ENCODE measurements at places on chromosomes 1 and 21.

DNA sequence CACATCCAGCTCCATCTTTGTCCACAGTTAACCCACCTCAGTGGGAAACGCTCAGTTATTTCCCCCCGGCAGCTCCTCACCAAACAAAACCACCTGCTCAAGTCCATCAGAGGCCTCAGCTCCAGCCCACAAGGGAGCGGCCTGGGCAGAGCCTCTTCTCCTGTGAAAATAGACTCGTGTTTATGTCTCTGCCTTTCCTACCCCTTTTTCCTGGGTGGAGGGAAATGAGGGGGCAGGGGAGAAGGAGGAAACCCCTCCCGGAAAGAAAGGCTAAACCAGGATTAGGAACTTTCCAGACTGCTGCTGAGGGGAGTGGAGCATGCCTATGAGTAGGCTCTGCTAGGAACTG lies 81.6 kb downstream of the PAX7 start:
- no peak for DNase-seq

DNA sequence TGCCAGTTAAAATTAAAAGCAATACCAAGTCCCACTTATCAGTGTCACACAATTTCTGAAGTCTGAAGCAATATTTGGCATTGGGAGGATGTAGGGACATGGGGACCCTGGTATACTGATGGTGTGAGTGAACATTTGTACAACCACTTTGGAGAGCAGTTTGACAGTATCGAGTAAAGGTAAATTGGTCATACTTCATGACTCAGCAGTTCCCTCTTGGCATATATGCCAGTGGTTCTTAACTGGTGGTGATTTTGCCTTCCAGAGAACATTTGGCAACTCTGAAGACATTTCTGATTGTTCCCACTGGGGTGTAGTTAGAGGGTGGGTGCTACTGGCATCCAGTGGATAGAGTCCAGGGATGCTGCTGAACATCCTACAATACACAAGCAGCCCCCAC lies 19.7 kb downstream of the FMOD start:
- no peak for DNase-seq

- DNase-seq = no peak
Measured at GRCh38 chr21:45383615-45384201, 21.3 kb upstream of the COL18A1 start.

DNA sequence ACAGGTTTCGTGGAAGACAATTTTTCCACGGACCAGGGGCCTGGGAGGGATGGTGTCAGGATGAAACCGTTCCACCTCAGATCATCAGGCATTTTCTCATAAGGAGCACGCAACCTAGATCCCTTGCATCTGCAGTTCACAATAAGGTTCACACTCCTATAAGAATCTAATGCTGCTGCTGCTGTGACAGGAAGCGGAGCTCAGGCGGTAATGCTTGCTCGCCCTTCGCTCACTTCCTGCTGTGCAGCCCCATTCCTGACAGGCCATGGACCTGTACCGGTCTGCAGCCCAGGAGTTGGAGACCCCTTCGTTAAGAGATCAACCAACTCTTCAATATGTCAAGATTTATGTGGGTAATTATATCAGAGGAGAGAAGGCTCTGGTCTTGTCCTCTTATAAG lies 3.3 kb upstream of the DHX9 start:
- no peak for DNase-seq

DNA sequence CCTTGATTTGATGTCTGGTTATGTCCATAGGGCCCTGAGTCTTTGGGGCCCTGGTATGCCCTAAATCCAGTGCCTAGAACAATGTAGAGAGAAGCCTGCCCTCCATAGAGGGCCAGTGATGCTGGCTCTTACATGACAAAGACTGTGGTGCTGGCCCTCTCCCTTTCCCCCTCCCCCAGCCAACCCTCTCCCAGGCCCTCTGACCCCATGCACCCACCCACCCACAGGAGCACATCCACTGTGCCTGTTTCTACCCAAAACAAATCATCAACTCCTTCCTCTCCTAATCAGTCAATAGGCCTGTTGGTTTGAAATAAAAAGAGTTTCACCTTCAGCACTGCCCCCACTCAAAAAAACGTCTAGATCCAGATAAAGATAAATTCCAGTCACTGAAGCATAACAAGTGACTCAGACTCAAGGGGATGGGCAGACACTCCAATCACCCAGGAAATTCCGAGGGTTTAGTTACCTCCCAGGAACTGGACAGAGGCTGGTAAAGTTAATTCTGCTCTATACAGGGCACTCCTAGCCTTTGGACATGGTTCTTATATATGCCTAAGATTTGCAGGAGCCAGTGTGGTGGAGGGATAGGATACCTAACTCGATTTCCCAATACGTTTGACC lies 144.8 kb upstream of the VANGL1 start:
- no peak for DNase-seq

DNA sequence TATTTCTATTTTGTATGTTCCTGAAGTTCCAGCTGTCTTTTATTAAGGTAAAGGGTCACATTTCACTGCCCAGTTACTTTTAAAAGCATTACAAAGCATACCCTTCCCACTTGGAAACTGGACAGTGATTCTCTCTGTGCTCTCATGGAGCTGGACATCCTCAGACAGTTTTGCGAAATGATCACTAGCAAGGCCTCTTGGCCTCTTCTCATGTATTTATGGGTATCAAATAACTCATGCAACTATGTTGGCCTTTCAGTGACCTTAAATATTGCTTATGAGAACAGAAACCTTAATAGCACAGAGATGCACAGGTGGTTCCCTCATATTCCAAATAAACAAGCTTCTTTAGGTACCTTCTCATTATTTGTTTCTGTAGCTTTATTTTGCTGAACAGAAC lies 7.9 kb upstream of the AMPD1 start:
- no peak for DNase-seq

DNA sequence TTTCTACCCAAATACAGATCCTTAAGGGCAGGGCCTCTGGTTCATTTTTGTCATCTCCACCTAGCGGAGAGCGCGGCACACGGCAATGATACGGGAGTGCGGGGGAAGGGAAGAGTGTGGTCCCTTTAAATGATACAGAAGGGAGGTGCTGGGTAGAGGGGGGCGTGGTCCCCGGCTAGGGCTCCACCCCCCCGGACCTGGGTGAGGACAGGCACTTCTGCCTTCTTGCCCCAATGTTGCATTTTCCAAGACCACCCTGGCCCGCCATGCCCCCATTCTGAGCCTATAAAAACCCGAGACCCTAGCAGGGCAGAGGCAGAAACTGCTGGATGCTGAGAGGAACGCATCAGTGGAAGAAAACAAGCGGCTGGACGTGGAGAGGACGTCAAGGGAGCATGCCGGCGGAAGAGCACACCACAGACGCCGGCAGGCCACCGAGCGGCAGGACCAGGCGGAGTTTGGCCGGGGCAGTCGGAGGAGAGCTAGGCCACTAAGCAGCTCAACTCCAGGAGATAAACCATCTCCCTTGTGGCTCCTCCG lies 30.0 kb downstream of the LRRC3 start:
- peak; percentile 72 for DNase-seq

- DNase-seq = peak; percentile 65
Measured at GRCh38 chr1:154730259-154730658, 122.3 kb upstream of the ADAR start.

DNA sequence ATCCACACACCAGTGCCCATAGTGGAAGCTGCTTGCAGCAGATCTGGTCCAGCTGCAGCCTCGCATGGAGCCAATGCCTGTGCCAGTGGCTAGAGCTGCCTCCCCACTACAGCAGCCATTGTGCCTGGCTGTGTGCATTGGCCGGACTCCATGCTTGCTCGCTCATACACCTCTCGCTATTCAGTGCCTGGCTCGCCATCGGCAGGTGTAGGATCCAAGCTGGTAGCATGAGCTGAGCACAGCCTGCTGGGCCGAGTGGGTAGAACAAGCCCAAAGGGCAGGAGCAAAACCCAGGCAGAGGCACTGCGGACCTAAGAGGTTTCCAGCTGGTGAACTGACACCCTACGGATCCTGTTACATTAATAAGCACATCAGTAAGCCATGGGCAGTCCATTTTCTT lies 1184.1 kb downstream of the AMY1C start:
- no peak for DNase-seq

- no peak for DNase-seq
Measured at GRCh38 chr1:198185759-198186158, 29.0 kb downstream of the NEK7 start.

- DNase-seq = no peak
Measured at GRCh38 chr1:46539972-46540371, 11.5 kb downstream of the KNCN start.

- DNase-seq = no peak
Measured at GRCh38 chr1:235637756-235638534, 11.6 kb downstream of the GNG4 start.

DNA sequence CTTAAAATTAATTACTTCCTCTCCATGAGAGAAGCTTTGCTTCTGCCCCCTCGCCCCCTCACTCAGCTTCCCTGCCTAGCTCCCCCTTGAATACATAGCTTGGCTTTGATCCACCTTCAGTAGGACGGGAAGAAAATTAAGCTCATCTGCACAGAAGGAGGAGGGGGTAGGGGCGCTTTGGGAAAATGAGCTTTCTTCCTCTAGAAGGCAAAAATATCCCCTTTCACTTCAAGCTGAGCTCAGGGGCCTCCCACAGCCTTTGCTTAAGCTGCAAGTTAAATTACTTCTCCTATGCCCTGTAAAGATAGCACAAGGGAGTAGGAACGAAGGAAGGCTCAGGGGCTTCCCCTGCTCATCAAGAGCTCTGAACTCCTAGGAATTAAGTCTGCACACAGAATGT lies 65.2 kb upstream of the GOLT1A start:
- no peak for DNase-seq

DNA sequence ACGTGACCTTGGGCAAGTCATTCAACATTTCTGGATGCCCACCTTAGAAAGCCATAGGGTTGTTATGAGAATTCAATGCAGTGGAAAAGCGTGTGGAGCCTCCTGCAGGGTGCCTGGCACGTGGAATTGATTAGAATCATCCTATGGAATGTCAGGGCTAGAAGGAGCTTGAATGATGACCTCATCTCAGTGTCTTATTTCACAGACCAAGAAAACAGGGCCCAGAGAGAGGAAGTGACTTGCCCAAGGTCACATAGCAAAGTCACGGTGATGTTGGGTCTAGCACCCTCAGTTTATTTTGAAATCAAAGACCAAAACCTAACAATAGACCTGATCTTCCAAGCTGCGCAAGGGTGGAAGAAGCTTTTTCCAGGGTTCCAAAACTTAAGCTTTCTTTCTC lies 6.0 kb downstream of the TRABD2B start:
- DNase-seq = no peak

- no peak for DNase-seq
Measured at GRCh38 chr1:230028602-230029223, 38.3 kb upstream of the GALNT2 start.

- DNase-seq = peak; percentile 32
Measured at GRCh38 chr1:214439352-214440119, 111.9 kb downstream of the PTPN14 start.

DNA sequence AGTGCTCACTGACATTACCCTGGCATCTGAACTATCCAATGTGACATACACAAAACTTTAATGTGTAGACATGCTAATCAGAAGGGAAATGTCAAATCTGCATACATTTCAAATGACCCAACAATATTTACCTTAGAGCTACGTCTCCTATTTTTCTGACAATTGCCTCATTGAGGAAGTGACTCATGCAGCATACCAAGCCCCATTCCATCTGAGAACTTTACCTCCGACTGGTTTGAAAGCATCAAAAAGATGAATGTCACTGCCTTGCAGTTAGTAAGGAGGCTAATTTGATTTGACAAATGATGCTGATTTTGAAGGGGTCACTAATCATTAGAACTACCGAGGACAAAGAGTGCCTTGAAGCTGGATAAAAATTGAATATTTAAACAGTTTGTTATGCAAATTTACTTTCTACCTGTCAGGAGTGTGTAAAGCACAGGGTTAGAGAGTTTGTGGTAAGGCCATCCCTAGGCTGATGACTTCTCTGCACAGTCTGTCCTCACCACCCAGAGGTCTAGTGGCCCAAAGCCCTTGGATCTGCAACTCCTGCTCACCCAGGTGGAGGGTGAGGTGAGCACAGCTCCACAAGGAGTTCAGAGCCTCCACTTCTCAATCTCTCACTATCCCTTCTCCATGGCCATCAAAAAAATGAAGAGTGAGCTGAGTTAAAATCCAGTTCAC lies 500.3 kb upstream of the C1orf87 start:
- peak; percentile 20 for DNase-seq

DNA sequence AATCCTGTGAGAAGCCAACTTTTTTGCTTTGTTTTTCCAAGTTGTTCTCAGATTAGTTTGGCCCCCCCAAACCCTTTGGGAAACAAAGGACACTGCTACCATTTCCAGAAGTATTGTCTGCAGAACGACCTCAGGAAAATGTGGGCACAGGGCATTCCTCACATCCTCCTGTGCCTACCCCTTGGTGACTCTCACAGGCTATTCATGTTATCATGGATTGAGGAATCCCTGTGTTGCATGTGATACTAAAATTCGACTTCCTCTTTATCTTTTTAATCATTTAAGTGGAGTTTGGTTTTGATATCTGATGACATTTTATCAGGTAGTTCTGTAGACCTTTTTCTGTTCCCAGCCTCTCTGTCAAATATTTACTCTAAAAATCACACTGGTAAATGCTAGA lies 184.5 kb downstream of the FASLG start:
- no peak for DNase-seq

GRCh38 chr1:90724361-90724760 lies 7.3 kb upstream of the BARHL2 start:
- DNase-seq = no peak

DNA sequence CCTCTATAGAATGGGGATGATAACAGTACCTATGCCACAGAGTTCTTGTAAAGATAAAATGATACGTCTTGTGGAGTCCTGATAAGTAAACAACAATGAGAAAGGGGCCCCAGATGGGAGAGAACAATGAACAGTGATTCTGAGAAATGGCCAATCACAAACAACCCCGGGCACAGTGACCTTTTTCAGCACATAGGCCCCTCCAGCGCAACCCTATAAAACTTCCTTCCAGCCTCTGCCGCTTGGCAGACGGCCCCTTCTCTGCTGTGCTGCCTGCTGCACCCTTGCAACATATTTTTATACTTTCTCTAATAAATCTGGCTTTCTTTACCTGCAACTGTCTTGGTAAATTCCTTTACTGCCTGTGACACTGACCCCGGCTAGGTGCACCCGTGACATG lies 8.9 kb downstream of the RCAN1 start:
- DNase-seq = no peak

DNA sequence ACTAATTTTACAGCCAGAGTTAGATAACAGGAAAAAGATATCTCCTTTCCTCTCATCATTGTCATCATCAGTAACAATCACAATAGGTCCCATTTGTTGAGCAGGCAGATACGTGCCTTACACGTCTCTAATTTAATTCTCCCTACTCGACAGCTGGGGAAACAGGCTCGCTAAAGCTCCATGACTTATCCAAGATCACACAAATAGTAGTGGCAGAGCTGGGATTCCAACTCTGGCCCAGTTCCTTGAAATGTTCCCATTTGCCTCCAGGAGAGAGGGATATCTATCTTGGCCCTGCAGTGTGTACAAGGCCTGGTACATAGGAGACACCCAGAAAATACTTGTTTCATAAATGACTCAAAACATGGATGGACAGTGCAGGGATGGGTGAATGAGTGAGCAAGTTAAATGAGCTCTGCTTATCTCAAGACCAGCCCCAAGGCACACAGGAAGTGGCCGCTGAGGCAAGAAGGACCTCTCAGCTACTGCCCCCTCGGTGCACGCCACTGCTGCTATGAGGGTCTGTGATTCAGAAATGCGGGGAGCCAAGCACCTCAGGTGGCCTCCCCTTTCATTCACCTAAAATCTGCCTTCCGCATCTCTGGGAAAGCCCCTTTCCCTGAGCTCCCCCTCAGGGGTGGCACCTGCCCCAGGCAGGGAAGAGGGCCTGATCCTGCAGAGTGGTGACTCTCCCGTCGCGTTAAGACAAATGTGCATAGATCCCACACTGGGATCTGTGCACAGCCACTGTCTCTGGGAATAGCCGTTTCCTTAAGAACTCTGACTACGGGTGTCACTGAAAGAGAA lies 3.6 kb downstream of the KCNN3 start:
- DNase-seq = no peak

GRCh38 chr1:160115545-160116282 lies at the start of gene ATP1A2:
Gene ATP1A2, plus strand, starts transcription at chr1:160115759. Its CDS starts 103 bp downstream, at chr1:160115862.
- DNase-seq = no peak

All from NCI-H2029 treated with DMSO at 0.1 percent for 48 hours (cell line).